ENCODE measurements at places on chromosomes 12 and 14.

GRCh38 chr14:75700295-75700694 lies 39.2 kb downstream of the TTLL5 start:
- DNase-seq, result no peak

DNA sequence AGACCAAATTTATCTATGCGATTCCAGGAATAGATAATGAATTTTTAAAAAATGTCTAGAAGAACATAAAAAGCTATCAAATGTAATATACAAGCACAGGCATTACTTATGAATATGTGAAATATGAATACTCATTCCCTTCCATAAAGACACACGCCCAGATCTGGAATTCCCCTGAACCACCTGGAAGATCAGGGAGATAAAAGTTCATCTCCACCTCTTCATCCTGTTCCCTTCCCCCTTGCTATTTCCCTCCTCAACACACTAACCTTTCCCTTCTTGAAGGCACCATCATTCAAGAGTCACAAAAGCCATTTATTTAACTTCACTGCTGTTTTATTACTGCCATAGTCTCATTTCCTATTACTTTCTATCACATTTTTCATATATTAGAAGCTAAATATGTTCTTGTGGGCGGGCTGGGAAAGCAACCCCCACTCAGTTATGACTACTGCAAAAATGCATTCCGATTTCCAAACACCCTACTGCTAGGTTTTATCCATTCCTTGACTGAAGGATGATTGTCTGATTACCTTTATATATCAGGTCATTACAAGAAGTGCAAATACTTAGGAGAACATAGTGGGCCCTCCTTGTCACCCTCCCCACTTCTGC lies 16.1 kb downstream of the FGD6 start:
- peak; percentile 90 for DNase-seq

DNA sequence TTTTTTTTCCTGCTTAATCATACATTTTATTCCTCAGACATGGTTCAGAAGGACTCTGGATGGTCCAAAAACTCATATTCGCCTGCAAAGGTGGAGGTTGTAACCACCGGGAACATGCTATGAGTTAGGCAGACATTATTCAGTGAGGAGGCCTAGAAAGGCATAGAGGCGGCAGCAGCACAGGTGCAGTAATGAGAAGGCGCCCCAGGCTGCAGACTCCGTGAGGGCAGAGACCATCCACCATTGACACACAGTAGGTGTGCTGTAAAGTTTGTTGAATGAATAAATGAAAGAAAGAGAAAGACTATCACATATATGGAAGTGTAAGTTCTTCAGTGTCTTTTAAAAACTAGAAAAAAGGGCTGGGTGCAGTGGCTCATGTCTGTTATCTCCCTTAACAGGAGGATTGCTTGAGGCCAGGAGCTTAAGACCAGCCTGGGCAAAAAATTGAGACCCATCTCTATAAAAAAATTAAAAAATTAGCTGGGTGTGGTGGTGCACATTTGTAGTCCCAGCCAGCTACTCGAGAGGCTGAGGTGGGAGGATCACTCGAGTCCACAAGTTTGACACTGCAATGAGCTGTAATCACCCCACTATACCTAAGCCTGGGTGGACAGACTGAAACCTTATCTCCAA lies 34.5 kb upstream of the PTGR2 start:
- DNase-seq, result no peak

DNA sequence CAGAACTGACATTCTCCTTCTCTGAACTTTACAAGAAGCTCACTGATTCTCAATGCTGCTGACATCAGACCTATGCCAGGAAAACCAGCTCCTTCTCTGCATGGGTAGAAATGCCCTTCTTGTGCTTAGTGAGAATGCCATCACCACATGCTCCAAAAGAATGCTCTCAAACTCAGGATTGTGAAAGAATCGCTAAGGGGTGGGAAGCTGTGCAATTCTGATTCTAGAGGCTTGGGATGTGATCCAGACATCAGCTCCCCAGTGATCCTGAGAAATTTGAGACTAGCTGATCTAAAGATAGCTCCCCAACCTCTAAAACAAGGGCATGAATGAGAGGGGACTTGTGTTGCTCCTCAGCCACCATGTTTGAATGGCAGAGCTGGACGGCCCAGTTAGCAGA lies 113.2 kb downstream of the DPF3 start:
- DNase-seq, result peak; percentile 87

- peak; percentile 92 for DNase-seq
Observed at GRCh38 chr14:89330236-89331002, 86.6 kb downstream of the FOXN3 start.

DNA sequence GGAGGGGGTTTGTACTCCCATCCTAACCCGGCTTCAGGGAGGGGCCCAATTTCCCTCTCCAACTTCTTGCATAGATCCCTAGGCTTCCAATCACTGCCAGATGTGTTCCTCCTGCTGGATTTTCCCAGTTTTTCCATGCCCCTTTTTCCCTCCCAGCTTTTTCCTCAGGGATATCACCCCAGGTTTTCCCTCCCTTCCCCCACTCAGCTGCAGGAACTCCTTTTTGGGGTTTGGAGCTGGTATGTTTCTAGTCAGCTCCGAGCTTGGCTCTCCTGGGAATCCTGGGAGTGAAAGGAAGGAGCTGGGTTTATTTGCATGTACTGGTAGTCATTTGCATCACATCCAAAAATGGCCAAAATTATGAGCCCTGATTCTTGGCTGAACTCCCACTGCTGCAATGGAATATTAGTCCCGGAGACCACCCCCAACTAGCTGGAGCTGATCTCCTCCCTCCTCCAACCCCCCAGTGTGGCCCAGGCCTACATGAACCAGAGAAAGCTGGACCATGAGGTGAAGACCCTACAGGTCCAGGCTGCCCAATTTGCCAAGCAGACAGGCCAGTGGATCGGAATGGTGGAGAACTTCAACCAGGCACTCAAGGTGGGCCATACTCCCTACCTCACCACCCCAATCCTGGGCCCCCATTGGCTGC lies 1.4 kb upstream of the RDH5 start:
- DNase-seq, result no peak

DNA sequence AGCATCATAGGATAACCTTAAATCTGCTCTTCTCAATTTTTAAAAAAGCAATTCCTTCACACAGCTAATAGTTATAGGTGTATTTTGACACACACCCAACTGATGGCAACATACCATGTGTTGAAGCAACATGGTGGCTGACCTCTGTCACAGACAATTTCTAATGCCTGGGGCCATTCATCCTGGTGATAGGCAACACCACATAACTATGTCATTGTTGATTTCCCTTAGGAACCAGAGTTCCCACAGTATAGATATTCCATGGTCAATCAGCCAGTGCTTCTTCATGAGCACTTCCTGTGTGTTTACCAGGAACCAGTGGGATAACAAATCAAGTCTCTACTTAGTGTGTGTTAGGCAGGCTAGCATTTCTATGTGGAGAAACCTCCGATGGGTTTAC lies 88.3 kb downstream of the FIGNL2 start:
- DNase-seq, result no peak

- no peak for DNase-seq
Observed at GRCh38 chr12:115212356-115212755, 528.4 kb upstream of the TBX3 start.

GRCh38 chr12:40063414-40063813 lies 42.5 kb downstream of the SLC2A13 start:
- DNase-seq, result no peak

- DNase-seq, result peak; percentile 40
Observed at GRCh38 chr12:110545812-110546211, 37.3 kb downstream of the PPTC7 start.

- DNase-seq, result peak; percentile 88
Observed at GRCh38 chr14:54566410-54567223, at the start of gene SAMD4A. TSS of gene SAMD4A (plus strand) at chr14:54567128. CDS start at chr14:54567917, 789 bp downstream.

DNA sequence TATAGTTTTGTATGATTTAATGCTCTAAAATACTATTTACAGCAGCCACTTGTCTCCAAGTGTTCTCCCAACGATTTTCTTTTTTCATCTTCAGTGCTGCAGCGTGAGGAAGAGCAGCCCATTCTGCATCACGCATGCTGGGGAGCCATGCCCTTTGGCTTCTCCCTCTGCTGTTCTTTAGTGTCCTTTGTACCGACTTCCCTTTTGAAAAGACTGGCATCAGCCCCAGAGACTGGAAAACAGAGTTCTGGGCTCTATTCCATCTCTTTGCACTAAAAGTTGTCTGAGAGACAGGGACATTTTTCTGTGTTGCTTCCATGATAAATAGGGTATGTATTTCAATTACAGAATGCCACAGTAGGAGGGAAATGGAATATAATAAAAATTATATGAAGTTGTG lies 105.1 kb downstream of the RERG start:
- DNase-seq, result no peak

DNA sequence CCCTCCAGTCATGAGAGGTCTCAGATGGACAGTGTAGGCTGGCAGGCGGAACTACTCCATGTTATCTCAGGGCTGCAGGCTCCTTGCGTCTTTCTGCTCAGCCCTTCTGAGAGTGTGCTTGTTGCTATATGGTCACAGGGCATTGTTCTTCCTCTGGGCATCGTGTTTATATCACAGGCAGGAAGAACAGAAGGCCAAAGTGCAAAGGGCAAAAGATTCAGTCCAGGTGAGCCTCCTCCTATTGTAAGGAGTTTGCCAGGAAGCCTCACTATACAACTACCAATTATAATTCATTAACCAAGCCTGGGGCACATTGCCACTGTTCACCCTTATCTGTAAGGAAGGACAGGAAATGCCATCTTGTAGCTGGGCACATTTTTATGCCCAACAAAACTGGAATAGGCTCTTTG lies 195.5 kb upstream of the KITLG start:
- DNase-seq, result no peak

- no peak for DNase-seq
Observed at GRCh38 chr12:52895726-52896189, 9.1 kb downstream of the KRT8 start.

- DNase-seq, result no peak
Observed at GRCh38 chr12:2224961-2225360, 172.2 kb downstream of the CACNA1C start.

DNA sequence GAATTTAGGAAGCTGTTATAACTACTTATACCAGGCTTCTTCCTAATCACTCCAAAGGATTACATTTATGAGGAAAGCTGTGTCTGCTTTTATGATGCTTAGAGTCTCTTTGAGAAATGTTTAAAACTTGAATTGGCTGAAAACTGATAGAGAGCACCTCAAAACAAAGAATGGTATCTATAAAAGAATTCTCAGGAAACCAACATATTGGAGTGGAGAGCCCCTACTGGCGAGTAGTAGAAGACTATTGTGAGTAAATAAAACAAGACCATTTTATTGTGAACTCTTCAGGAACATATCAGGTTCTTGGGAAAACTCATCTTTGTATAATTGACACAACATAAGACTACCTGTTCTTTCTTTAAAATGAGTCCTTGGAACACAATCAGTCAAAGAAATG lies 578.6 kb downstream of the RERGL start:
- no peak for DNase-seq

DNA sequence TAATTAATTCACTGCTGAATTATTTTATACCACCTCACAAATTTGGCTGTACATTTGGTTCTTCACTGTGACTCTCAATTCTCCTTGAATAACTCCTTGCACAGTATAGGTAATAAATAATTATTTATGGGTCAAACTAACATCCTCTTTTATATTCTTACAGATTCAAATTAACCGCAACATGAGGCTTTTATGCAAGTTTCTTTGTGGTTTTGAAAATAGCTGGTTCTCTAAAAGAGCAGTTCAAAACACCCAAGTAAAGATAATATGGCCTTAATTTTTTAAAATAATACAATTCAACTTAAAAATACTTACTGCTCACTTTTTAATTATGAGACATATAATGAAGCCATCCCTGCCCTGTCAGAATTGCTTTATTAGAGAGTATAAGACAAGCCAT lies 12.9 kb upstream of the TRIM9 start:
- DNase-seq, result no peak

GRCh38 chr14:70027785-70028428 lies 148.7 kb downstream of the SMOC1 start:
- peak; percentile 4 for DNase-seq

DNA sequence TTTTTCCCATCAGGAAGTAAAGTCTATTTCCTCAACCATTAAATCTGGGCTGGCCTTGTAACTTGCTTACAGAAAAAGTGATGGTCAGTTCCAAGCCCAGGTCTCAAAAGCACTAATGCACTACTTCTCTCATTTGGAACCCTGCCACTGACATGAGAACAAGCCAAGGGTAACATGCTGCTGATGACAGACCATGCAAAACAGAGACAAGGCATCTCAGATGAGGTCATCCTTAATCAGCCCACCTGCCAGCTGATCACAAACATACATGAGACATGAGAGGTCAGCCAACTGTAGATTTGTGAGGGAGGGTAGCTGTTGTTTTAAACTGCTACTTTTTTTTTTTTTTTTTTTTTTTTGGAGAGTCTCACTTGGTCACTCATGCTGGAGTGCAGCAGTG lies 16.2 kb downstream of the TWF1 start:
- DNase-seq, result no peak

- peak; percentile 55 for DNase-seq
Observed at GRCh38 chr12:76446090-76446489, 97.9 kb upstream of the BBS10 start.

DNA sequence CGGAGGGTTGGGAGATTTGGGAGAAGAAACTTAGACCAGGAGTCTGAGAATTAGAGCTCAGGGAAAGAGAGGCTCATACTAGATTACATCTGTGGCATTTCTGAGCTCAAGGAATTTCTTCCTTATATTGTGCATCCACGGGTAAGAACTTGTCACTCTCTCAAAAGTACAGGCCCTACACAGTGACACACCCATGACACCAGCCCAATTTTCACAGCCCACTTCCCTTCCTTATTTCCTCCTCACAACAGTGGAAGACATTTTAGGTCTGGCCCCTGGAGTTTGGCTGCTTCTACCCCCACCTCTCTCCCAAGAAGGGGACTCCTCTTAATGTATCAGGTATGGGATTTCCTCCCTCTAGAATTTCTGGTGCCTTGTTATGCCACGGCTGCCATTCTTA lies 9.2 kb upstream of the ZNF385A start:
- DNase-seq, result no peak

DNA sequence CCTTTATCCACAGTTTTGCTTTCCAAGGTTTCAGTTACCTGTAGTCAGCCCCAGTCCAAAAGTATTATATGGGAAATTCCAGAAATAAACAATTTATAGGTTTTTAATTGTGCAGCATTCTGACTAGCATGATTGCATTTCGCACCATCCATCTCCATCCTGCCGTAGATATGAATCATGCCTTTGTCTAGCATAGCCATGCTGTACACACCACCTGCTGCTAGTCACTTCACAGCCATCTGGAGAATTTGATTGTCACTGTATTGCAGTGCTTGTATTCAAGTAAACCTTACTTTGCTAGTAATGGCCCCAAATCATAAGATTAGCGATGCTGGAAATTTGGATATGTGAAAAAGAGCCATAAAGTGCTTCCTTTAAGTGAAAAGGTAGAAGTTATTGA lies 36.0 kb downstream of the MUCL1 start:
- no peak for DNase-seq

- DNase-seq, result no peak
Observed at GRCh38 chr12:121602766-121603165, 21.9 kb upstream of the KDM2B start.

DNA sequence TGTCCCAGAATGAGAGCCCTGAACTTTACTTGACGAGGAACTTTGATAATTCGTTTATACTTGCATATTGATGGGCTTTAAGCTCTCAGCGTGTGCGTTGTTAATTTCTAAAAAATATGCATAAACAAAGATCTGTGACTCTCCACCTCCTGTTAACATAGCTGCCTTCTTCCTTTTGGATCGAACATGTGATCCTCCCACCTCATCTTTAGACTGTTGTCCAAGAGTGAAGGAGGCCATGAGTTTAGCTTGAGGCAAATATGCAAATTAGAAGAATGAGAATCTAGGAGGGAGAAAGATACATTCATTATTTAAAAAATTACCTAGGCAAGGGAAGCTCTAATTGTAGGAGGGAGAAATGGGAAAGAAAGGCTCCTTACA lies 617 bp downstream of the TTC8 start:
- DNase-seq, result peak; percentile 23

All from amniotic epithelial cell (primary cell).